ENCODE measurements at places on chromosomes 2 and 18.

GRCh38 chr2:197113275-197113711 lies 186.8 kb upstream of the PGAP1 start:
- peak; percentile 49 for DNase-seq

DNA sequence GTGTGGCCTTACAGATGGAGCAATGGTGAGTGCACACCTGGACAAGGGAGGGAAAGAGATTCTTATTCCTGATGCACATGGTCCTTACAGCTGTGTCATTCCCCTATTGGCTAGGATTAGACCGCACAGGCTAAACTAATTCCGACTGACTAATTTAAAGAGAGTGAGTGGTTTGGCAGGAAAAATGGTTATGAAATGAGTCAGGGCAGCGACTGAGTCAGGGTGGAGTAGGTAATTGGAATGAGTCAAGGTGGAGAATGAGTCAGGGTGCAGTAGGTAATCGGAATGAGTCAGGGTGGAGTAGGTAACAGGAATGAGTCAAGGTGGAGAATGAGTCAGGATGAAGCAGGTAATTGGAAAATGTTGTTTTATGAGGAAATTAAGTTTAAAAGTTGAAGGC lies 1353.7 kb upstream of the LRRTM1 start:
- no peak for DNase-seq

- no peak for DNase-seq
Measured at GRCh38 chr2:130844161-130844560, 7.4 kb downstream of the ARHGEF4 start.

DNA sequence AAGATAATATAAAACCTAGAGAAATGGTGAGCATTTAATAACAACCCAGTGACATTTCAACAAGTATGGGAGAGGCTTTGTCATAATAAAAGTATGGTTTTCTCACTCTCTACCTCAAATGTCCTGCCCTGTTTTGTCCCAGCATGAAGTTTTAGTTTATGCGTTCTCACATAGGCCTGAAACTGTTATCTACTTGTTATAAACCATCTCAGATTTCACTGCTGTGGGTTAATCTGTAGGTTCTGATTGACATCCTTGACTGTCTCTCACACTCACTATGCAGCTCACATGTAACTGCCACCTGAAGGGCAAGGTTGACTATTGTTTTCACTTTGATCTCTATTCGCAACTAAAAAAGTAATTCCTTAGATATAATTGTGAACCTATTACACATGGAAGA lies 44.9 kb downstream of the ZEB2 start:
- DNase-seq: no peak

DNA sequence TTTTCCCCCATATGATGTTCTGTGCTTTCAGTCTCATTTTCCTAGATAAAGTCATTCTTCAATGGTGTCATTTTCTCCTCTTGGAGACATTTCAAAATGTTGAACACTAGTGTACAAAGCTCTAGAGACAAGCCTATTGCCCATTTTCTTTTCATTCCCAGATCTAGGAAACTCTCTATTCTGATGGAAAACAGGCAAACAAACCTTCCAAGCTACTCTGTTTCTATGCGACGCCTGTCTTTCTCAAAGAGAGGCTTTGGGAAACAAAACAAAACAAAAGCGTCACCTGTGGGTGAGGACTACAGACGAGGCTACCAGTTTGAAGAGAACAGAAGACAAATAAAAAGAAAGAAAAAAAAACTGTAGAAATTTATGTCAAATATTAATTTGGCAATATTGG lies 311.0 kb downstream of the CBLN2 start:
- no peak for DNase-seq

- DNase-seq: no peak
Measured at GRCh38 chr18:28594034-28594433, 417.1 kb upstream of the CDH2 start.

DNA sequence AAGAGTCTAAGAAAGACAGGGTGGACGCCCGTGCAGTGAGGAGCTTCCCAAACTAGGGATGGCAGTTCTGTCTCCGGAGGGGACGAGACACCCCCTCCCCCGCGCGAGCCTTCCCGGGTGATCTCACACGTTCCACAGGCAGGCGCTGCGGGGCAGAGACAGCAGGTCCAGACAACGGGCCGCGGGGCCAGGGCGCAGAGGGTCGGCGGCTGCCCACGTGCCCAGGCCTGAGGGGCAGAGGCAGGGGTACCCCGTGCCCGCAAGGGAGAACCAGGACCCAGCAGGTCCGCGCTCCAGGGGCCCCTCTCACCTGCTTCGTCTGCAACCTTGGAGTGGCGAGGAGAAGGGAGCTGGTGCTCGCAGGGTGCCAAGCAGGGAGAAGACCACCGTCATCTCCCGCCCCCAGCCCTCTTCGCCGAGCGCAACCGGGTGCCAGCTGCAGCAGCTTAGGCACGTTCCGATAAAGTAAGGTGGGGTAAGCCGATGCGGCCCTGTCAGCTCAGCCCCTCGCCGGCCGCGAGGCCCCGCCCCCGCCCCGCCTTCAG lies at the start of gene GPR155:
Gene GPR155, minus strand, starts transcription at position 467 of the 545 bp plus-strand sequence. CDS start 5,073 bp downstream, outside the sequence.
- no peak for DNase-seq

DNA sequence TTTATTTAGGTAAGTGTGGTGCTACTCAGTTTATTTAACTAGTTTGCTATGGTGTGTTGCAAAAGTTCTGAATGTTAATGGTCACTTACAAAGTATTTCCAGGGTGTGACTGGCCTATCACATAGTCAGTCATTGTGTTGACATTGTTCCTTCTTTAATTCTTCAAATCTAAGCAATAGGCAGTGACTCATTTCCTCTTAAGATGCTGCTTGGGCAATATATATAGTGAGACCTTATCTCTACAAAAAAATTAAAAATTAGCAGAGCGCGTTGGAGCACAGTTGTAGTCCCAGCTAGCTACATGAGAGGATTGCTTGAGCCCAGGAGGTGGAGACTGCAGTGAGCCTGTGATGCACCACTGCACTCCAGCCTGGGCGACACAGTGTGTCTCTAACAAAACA lies 5.8 kb upstream of the CCDC88A start:
- no peak for DNase-seq

GRCh38 chr2:124091721-124092120 lies 66.6 kb downstream of the CNTNAP5 start:
- DNase-seq: no peak

DNA sequence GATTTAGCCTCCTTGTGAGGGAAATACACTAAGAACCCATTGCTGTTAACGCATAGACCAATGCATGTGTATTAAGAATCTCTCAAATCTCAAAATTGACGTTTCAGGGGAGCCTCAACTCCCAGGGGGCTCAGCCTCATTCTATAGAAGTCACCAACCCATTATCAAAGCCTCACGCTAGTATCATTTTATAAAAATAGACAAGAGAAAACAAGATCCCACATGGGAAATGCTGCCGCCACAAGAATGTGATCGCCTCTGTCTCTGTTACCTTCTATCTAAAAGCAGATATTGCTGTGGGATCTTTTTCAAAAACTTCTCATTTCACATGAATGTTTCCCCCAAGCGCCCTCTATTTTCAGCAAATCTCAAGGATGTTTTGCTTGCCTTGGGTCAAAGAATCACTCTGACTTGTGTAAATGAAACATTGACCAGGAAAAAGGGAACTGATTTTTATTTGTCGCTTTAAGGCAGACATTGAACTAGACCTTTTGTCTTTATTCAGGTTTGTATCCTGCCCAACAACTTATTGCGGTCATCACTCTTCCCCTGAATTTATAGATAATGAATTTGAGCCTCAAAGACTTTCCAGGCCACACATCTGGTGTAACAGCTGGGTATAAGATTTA lies 679.0 kb upstream of the ID2 start:
- no peak for DNase-seq

DNA sequence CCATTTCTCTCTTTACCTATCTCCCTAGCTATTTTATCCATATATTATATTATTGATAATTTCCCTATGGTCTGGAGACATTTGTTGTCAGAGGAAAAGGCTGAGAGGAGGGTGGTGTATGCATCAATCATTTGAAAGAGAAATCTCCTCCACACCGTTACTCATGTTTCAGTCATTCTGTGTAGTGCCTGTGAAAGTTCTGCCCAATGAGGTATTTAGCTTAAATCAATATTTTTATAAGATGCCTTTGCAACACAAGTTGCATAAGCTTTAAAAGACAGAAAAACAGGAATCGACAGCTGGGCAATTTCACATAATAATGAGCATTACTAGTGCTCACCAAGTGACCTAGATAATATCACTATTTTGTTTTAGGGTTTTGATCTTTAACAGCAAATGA lies 363.7 kb upstream of the FSIP2 start:
- DNase-seq: no peak

DNA sequence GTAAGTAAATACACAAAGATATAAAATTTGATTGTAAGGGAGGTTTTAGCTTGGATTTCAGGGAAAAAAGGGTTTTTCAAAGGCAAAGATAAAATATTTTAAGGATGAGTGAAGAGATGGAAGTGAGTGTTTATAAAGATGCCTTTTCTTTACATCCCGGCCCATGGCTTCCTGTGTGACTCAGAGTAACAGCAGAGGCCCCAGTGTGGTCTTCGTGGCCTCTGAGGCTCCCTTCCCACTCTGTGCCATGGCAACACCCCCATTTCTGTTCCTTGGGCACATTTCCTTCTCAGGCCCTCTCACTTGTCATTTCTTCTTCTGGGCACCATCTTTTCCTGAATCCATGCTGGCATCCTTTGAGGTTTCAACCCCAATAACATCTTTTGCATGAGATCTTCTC lies 92.6 kb upstream of the TMEM18 start:
- DNase-seq: no peak

Measured in CD4-positive, alpha-beta memory T cell (primary cell).